ENCODE measurements at places on chromosomes 16 and 17. TPM values are rescaled to one million over a fixed set of nuclear protein-coding genes. Genes with fewer than 3 reads are reported as not detected.

- DNase-seq: no peak
These were observed 287.8 kb upstream of the FOXF1 start for GRCh38 chr16:86222547-86222946.

DNA sequence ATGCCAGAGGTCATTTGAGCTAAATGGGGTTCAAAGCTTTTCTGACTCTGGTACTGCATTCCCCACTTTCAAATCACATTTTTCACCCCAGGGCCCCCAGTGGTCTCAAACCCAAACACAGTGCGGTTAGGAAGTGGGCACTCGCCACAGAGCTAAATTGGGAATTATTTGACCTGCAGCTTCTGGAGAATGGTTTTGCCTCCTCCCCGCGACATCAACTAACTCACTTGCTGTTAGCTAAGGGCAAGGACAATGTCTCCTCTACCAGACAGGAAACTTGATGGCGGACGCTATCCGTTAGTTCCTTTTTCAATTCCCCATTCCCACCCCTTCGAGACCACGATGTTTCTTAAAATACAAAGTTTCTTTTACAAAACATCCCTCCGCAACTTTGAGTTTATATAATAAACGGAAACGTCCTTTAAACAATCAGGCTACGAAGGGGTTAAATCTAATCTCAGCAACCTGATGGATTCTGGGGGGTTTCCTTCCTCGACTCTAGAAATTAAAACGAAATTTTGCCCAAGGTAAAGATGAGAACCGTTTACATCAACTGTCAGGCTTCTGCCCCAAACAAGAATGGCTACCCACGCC, 500 bp upstream of the KAT7 start:
- no peak for DNase-seq

HBA2 gene
- total RNA-seq: not detected

ASB16 gene
- total RNA-seq: not detected

NLRC5 gene
- not detected for total RNA-seq
